Adrenal gland (tissue), 19 donors: ENCODE measurements at places on chromosomes 16 and 17.

DNA sequence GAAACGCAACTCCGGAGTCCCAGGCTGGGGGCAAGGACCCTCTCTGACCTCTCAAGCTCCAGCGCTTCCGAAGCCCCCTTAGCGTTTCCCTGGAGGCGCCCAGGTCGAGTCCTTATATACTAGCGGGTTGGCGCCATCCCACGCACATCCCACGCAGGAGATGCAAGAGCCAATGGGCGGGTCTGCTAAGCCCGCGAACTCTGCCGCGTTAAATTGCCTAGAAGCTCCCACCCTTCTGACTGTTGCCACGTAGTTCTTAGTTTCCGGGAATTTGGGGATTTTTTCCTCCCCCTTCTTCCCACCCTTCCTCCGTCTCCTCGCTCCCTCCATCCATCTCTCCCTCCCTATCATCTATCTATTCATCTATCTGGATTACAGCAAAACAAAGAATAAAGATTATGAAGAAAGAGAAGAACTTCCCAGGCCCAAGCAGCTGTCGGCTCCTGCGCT lies at the start of gene SLFN11:
SLFN11 (minus strand) TSS at position 88 of the 450 bp plus-strand sequence. CDS start 9,814 bp downstream, outside the sequence.
- peaks cover 25% of the 10 kb centered on the region for H3K27me3 ChIP-seq
- H3K36me3 ChIP-seq = no peaks in the 10 kb centered on the region
- H3K4me1 ChIP-seq = no peaks in the 10 kb centered on the region
- H3K27ac ChIP-seq = peak within 1 kb of the TSS; percentile 90

DNA sequence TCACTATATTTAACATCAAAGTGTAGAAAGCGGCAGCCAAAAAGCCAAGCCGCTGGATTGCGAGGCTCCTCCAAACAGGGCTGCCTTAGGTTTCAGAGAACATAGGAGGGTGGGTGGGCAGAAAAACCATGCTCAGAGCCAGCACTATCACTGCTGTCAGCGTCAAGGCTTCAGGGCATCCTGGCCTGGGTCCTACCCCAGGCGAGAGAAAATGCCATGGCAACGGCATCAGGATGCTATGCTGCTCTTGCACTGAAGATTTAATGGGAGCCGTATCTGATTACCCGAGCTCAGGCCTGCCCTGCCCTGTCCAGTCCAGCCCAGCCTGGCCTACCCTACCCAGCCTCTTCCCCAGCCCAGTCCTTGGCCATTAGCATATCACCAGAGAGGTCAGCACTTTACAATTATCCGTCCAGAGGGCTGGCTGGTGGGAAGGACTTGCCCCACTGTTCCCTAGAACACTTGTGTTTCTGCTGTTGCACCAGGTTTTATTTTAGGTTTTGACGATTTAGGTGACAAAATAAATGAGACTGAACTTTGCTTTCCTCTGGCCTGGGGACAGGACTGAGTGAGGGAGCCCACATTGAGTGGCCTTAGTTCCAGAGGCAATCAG lies 61.1 kb downstream of the TOM1L2 start:
- no peak overlapping the region for H3K27ac ChIP-seq
- H3K27me3 ChIP-seq = no peaks in the 10 kb centered on the region
- no peaks in the 10 kb centered on the region for H3K36me3 ChIP-seq

DNA sequence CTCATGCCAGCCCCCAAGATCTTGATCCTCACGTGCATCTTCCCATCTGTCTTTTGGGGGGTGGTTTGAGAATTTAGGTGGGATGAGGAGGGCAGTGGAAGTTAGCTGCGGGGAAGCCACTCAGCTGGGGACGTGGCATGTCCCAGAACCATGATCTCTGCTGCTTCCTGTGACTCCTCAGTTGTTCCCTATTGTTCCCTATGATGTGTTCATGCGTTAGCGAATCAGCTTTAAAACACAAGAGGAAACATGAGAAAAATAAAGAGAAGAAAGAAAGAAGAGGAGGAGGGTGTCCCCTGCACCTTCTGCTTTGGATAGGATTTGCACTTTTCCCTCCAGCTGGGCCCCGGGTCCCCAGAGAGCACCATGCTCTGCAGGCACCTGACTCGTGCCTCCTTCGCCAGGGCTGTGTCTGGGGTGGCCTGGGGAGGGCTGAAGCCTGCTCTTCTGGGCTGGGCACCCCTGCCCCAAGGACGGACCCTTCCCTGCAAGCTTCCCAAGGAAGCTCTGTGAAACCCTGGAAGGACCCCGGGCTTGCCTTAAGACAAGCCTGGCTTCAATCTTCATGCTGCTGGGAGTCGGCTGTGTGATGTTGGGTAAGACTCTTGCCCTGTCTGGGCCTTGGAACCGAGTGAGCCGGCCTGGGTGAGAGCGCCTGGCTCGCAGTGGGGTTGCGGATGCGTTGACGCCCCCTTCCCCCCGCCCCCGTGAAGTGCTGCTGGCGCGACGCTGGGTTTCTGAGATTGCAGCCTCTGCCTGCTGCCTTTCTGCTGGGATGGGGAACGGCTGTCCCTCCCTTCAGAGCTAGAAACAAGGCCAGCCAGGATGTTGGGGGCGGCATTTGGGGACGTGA lies 62.8 kb upstream of the CIBAR2 start:
- no peaks in the 10 kb centered on the region for H3K27me3 ChIP-seq
- no peak for DNase-seq
- peaks cover 70% of the 10 kb centered on the region for H3K4me1 ChIP-seq
- no peak overlapping the region for H3K4me3 ChIP-seq
- H3K27ac ChIP-seq = peak overlapping the region; percentile 70
- no peaks in the 10 kb centered on the region for H3K36me3 ChIP-seq

DNA sequence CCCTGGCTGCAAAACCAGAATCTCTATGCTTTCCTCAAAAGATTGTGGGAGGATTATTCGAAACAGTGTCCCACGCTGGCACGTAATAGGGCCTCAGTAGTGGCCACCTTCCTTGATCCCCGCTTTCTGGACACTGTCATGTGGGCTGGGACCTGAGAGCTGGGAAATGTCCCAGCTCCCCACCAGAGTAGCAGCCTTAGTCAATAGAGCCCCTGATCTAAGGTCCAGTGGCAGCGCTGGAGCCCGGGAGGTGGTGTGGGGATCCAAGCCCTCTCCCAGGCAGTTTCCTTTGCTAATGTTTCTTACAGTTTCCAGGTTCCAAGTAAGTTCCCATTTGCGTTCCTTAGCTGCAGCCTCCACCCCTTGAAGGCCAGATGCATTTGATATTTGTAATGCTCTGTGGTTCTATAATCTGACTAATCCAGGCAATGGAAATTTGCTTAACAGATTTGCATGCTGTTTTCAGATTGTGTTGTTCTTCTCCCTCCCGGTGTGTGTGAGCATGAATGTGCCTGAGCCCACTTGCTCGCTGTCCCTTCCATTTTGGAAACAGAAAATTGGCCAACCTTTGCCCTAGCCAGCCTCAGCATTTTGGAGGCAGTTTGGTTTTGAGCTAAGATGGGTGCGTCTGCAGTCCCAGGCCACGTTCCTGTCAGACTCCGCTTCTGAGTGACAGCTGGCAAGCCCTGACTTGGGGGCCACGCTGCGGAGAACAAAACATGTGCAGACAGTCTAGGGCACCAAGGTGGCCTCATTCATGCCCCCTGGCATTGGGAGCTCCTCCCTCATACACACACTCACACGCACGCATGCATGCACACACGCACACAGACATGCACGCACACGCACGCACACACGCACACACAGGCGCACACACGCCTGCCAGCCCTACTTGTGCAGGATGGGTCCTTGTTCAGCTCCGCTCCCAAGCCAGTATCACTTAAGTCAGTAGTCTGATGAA lies 69.4 kb downstream of the CCDC182 start:
- peaks cover 9% of the 10 kb centered on the region for H3K36me3 ChIP-seq
- H3K27me3 ChIP-seq = no peaks in the 10 kb centered on the region
- DNase-seq = peak; percentile 16
- H3K27ac ChIP-seq = no peak overlapping the region

DNA sequence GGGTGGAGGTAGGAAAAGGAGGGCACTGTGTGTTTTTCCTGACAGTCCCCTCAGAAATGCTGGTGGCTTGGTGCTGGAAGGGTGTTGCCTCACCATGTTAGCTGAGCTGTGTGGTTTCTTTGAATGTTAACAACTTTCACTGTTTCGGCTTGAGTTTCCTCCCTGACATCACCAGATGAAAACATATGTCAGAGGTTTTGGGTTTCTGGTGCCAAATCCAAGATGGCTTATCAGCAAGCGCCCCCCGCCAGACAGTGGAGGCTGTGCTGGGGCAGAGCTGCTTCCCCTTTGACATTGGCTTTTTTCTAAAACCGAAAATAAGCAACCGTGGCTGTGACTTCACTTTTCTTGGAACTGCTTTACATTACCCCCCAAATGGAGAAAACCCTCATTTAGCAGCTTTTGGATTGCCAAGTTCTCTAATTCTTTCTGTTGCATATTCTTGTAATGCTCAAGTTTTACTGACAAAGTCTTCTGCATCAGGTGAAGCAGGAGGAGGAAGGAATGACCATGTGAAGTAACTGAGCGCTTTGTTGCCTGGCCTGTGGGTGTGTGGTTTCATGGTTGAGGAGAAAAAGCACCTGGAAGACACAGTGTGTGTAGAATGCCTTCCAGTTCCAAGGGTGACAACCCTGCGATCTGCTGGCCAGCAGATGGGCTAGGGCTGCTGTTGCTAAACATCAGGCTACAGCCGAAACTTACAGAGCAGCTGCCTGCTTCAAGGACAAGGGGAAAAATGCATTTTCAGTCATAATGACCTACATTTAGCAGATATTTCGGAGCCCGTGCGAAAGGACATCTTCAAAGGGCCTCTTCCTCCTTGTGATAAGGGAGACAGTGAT lies 9.7 kb downstream of the RMI2 start:
- no peak for DNase-seq
- H3K27me3 ChIP-seq = no peaks in the 10 kb centered on the region
- H3K4me1 ChIP-seq = peaks cover 20% of the 10 kb centered on the region
- H3K36me3 ChIP-seq = no peaks in the 10 kb centered on the region
- no peak overlapping the region for H3K4me3 ChIP-seq
- no peak overlapping the region for H3K27ac ChIP-seq

DNA sequence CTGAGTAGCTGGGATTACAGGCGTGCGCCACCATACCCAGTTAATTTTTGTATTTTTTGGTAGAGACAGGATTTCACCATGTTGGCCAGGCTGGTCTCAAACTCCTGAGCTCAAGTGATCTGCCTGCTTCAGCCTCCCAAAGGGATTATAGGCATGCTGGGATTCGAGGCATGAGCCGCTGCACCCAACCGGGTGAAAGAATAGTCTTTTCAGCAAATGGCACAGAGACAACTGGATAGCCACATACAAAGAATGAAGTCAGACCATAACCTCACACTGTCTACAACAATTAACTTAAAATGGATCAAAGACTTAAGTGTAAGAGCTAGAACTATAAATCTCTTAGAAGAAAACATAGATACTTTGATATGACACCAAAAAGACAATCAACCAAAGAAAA lies 67.6 kb downstream of the TBC1D16 start:
- H3K27me3 ChIP-seq = no peaks in the 10 kb centered on the region
- H3K4me3 ChIP-seq = no peak overlapping the region
- no peak for DNase-seq
- no peaks in the 10 kb centered on the region for H3K4me1 ChIP-seq

DNA sequence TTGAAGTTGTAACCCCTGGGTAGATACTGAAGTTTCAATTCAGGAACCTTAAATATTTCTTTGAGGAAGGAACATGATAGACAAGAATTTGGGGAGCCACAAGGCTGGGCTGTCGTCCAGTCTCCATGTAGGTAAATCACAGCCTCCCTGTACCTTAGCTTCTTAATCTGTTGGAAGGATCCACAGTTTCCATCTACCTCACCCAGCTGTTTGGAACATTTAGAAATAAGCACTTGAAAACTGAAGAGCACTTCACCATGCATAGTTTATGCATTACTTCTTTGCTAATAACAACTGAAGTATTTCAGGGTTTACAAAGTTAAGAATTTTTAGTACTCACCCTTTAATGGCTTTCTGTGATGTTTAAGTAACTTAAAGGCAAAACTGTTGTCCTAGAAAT lies 17.2 kb downstream of the TXNDC11 start:
- peaks cover 60% of the 10 kb centered on the region for H3K36me3 ChIP-seq
- no peak for DNase-seq
- no peak overlapping the region for H3K27ac ChIP-seq
- no peak overlapping the region for H3K4me3 ChIP-seq

DNA sequence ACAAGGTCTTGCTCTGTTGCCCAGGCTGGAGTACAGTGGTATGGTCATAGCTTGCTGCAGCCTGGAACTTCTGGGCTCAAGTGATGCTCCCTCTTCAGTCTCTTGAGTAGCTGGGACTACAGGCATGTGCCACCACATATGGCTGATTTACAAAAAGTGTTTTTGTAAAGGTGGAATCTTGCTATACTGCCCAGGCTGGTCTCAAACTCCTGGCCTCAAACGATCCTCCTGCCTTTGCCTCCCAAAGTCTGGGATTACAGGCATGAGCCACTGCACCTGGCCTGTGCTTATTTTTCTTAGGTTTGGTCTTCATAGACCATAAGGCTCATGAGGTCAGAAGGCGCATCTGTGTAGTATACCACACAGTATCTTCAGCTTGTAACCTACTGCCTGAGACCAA lies 5.3 kb downstream of the CLEC19A start:
- DNase-seq = no peak
- H3K36me3 ChIP-seq = no peaks in the 10 kb centered on the region
- H3K4me1 ChIP-seq = no peaks in the 10 kb centered on the region
- no peaks in the 10 kb centered on the region for H3K27me3 ChIP-seq
- H3K4me3 ChIP-seq = no peak overlapping the region

- H3K27me3 ChIP-seq = no peaks in the 10 kb centered on the region
- H3K36me3 ChIP-seq = peaks cover 55% of the 10 kb centered on the region
- no peak overlapping the region for H3K4me3 ChIP-seq
- H3K4me1 ChIP-seq = peaks cover 2% of the 10 kb centered on the region
- H3K27ac ChIP-seq = no peak overlapping the region
Measured at GRCh38 chr16:68252383-68252782, 7.2 kb downstream of the PLA2G15 start.

GRCh38 chr16:27341549-27341948 lies 27.8 kb downstream of the IL4R start:
- no peak for DNase-seq
- no peak overlapping the region for H3K4me3 ChIP-seq
- H3K36me3 ChIP-seq = no peaks in the 10 kb centered on the region
- no peaks in the 10 kb centered on the region for H3K27me3 ChIP-seq
